ENCODE measurements at places on chromosomes 1 and 21.

GRCh38 chr1:238063454-238063853, 172.7 kb upstream of the ZP4 start:
- no peak for DNase-seq

DNA sequence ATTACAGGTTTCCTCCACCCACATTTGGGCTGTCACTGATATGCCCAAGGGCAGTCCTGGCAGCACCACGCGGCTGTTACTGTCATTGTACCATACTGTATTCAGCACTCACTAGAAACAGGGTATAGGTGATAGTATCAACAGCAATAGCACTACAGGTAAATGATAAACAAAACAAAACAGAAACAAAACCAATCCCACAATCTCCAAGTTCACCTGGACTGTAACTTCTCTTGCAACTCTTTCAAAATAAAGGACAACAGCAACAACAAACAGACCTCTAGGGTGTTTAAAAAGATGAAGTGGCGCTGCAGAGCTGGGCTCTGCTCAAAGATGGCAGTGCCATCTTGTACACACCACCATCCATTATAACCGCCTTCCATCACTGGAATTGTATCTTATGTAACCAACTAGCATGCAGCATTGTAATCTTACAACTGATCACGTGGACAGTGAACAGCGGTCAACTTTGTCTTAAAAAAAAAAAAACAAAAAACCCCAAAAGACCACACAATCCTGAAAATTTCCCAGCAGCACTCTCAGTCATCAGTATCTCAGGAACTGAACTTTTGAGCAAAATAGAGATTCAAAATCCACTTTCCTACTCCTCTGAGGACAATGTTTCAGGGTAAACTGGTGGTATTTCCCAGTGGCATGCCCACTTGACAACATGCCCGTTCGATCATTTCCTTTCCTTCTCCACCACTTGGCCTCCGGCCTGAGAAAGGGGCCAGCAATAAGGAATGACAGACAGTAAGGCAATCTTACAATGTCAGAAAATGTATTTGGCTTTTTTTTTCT, 3.8 kb downstream of the IRF2BP2 start:
- DNase-seq: peak; percentile 81

- DNase-seq: no peak
Measured at GRCh38 chr1:77929806-77930205, 41.4 kb downstream of the NEXN start.

- no peak for DNase-seq
Measured at GRCh38 chr21:33022489-33022827, 3.3 kb upstream of the OLIG2 start.

DNA sequence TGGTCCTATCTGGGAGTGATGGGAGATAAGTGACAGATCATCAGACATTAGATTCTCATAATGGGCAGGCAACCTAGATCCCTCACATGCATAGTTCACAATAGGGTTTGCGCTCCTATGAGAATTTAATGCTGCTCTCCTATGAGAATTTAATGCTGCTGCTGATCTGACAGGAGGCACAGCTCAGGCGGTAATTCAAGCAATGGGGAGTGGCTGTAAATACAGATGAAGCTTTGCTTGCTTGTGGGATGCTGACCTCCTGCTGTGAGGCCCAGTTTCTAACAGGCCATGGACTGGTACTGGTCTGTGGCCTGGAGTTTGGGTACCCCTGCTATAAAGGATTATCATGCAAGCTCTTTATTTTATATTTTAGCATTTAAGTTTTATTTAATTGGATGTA, 72.0 kb downstream of the ZMYM4 start:
- DNase-seq: no peak

DNA sequence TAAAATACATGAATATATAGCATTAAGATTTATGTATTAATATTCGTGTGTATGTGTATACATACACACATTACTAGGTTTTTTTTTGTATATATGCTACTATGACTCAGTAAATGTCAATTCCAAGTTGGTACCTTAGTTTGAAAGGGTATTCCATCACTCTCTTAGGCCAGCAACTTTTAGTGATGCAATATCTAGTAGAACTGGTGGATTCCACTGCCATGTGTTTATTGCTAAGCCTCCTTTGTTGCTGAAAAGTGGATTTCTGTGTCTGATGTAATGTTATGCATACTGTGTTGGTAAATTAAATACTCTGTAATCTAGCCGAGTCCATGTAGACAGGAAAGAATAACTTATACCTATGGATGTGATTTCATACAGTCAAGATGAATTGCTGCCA, 16.9 kb upstream of the COL11A1 start:
- no peak for DNase-seq

GRCh38 chr1:102191723-102192122, 195.0 kb upstream of the OLFM3 start:
- peak; percentile 2 for DNase-seq

- no peak for DNase-seq
Measured at GRCh38 chr1:199522338-199522737, 505.2 kb upstream of the NR5A2 start.

- no peak for DNase-seq
Measured at GRCh38 chr21:29933088-29933487, 6.7 kb downstream of the GRIK1 start.

- no peak for DNase-seq
Measured at GRCh38 chr1:192527950-192528349, 47.6 kb upstream of the RGS1 start.

GRCh38 chr1:171715813-171716251, 26.0 kb downstream of the VAMP4 start:
- DNase-seq: peak; percentile 31

DNA sequence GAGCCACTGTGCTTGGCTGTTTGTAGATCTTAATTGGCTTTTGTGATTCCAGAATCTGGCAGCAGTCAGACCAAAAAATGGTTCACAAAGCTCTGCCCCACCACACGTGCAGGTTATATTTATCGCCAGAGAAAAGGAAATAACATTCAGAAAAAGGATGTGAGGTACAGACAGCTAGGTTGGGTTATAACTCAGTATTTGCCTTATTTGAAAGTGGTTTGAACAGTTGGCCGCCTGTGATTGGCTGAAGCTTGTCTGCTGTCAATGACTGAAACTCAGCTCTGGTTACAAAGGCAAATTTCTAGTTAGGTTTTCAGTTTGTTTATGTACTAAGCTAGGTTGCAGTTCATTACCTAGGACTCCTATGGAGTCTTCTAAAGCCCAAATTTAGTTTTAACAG, 9.6 kb downstream of the SH3BGR start:
- DNase-seq: no peak

- DNase-seq: no peak
Measured at GRCh38 chr1:2952371-2952770, 68.9 kb upstream of the ACTRT2 start.

GRCh38 chr1:39720094-39720999, 18.3 kb upstream of the PPIE start:
- peak; percentile 59 for DNase-seq

- no peak for DNase-seq
Measured at GRCh38 chr1:74593887-74594866, 79.4 kb downstream of the ERICH3 start.

- no peak for DNase-seq
Measured at GRCh38 chr1:14011888-14012287, 311.9 kb downstream of the PRDM2 start.

DNA sequence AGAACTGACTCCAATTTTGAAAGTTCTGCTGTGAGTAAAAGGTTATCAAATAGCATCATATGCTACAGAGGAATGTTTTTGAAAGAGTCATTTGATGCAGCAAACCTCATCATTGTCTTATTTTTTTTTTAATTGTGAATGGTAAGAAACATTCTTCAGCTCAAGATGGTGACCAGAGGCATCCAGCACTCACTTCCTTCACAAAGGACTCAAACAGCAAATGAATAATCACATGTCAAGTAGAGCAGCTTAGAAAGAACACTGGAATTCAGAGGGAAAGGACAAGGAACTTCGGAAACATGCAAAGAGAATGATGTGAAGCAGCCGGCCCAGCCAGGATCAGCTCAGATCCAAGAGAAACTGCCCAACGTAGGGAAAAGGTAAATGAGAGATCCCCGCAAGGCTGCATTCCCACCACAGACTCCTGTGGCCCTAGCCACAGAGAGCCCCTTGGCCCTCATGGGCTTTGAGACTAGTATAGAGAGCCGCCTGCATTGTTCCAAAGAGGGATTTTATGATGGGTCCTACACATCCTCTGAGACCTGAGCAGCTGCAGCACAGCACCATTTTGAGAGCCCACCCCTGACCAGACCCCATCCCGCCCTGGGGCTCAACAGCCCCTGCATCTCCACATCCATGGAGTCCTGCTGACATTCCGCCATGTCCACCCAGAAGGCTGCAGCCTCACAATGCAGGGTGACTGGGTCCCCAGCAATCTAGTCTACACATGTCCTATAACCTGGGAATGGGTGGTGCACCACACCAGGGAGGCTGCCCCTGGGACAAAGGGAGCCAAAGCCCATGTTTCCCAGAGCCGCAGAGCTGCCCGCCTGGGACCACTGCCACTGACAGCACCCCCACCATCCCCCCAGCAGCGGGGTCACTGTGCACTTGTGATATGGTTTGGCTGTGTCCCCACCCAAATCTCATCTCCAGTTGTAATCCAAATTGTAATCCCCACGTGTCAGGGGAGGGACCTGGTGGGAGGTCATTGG, 21.2 kb upstream of the UTS2 start:
- DNase-seq: no peak

GRCh38 chr21:42486072-42486471, 10.0 kb downstream of the RSPH1 start:
- no peak for DNase-seq

GRCh38 chr1:11568687-11569086, 85.5 kb downstream of the FBXO2 start:
- no peak for DNase-seq

- no peak for DNase-seq
Measured at GRCh38 chr1:91007092-91007491, 14.7 kb downstream of the ZNF644 start.

- DNase-seq: no peak
Measured at GRCh38 chr21:45048026-45048698, 26.2 kb upstream of the ADARB1 start.

- peak; percentile 66 for DNase-seq
Measured at GRCh38 chr1:92817986-92818764, 13.7 kb upstream of the RPL5 start.

GRCh38 chr1:87615901-87616300, 287.2 kb downstream of the LMO4 start:
- no peak for DNase-seq

GRCh38 chr1:183920651-183921050, 115.7 kb downstream of the RGL1 start:
- DNase-seq: no peak

DNA sequence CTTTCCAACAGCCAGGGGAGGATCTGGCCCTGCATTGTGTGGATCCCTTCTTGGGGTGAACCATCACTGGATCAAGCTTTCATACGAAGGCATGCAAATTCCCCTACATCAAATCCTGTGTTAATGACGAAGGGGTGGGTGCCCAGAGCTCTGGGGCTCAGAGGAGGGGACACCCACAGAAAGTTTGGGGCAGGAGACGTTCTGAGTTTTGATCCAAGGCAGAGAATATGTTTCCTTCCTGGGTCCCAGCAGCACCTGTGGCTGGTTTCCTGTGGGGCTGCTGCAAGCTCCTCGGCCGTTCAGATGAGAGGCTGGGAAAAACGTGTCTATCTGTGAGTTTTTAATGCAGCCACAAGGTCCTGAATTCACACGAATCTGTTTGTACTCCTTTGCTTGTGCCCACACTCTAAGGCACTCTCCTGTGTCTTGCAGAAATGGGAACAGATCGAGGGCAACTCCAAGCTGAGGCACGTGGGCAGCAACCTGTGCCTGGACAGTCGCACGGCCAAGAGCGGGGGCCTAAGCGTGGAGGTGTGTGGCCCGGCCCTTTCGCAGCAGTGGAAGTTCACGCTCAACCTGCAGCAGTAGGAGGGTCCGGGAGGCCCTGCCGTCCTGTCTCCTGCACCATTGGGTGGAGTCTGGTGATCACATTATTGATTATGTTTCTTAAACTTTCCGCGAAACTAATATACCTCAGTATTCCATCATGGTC, 147.1 kb downstream of the PGBD5 start:
- no peak for DNase-seq

DNA sequence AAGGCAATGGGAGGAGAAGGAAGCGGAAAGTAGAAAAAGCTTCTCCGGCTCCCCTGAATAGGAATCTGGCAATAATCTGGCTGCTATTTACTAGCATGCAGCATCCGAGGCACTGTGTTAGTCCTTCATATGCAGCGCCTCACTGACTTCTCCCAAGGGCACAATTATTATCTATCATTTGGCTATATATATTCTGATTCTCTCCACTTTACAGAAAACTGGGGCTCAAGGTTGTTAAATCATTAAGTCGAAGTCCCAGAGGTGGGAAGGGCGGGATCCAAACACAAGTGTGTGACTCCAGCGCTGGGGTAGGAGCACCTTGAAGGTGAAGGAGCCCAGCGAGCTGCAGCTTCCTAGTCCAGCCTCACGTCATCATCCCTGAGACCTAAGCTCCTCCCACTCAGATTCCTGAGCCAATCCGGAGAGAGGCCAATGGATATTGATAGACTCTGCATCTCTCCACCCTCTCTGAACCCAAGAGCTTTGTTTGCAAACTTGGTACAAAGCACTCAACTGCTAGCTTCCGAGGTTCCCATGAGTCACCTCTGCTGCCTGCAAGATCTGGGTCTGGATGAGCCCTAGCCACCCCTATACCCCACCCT, 16.6 kb upstream of the EYA3 start:
- DNase-seq: no peak

- DNase-seq: no peak
Measured at GRCh38 chr1:37128091-37128490, 93.8 kb upstream of the GRIK3 start.

- no peak for DNase-seq
Measured at GRCh38 chr1:47843781-47844557, 153.2 kb downstream of the TRABD2B start.

DNA sequence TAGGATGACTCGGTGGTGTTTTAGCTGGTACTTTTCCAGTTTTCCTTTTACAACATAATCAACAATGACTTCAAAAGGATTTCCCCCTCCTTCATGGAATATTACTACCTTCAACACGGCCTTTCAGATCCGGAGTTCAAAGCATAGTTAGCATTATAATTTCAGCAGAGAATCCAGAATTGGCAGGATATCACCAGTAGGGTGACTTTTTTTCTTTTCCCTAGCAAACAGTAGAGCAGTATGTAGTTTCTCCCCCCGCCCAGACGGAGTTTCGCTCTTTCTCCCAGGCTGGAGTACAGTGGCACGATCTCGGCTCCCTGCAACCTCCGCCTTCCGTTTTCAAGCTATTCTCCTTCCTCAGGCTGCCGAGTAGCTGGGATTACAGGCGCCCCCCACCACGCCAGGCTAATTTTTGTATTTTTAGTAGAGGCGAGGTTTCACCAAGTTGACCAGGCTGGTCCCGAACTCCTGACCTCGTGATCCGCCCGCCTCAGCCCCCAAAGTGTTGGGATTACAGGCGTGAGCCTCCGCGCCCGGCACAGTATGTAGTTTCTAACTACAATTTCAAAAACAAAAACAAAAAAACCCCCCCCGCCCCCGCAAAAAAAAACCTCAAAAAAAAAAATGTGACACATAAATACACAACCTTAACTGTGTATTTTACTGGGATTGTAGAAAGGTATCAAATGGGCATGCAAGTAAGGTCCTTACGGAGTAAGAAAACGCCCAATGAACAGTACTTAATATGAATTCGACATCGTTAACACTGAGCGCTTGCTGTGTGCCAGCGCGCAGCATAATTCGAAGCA, 1.5 kb upstream of the COX20 start:
- DNase-seq: peak; percentile 90
